Suppressor macrophage treated with lipopolysaccharide for 4 hours (primary cell): ENCODE measurements at places on chromosomes 16 and 17.
A peak's percentile ranks its signal among the peaks of the same experiment; 100 is the strongest.

GRCh38 chr16:81612351-81613163, 166.5 kb upstream of the PLCG2 start:
- no peak for DNase-seq

GRCh38 chr17:11996722-11997146, 541 bp downstream of the ZNF18 start:
- DNase-seq, result peak; percentile 59

DNA sequence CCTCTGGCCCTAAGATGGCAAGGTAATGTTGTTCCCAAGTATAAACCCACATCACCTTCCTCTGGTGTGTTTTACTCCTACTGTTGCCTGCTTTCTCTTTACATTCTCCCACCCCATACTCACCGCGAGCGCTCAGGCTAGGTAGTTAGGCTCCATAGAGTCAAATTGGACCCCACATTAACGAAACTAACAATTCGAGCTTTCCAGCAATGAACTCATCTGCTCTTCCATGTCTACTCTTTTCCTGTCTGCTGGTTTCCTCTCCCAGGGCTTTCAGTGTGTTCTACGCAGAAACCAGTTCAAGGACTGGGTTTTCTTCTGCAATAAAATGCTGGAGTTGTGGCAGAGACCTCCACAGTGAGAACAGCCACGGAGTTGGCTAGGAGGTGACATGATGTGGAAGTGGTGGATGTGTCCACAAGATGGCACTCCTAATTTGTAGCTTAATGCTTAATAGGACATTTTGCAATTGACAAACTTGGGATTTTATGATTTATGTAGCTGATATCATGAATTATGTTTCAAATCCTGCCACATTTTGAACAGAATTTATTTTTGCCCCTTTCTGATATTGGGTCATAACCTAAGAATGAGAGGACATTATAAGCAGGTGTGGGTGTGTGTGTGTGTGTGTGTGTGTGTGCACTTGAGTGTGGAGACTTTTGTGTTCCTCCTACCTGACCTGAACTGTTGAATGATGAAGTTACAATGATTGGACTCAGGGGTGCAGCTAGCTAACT, 2.2 kb upstream of the UQCRC2 start:
- peak; percentile 44 for DNase-seq

- DNase-seq, result no peak
Observed at GRCh38 chr16:5385811-5386210, 288.2 kb upstream of the EEF2KMT start.

GRCh38 chr16:71264299-71264698, 24.9 kb downstream of the CMTR2 start:
- no peak for DNase-seq

GRCh38 chr17:47757386-47757785, 24.4 kb downstream of the TBX21 start:
- DNase-seq, result peak; percentile 87

GRCh38 chr16:68289621-68290329, 21.0 kb downstream of the SLC7A6OS start:
- DNase-seq, result peak; percentile 47

DNA sequence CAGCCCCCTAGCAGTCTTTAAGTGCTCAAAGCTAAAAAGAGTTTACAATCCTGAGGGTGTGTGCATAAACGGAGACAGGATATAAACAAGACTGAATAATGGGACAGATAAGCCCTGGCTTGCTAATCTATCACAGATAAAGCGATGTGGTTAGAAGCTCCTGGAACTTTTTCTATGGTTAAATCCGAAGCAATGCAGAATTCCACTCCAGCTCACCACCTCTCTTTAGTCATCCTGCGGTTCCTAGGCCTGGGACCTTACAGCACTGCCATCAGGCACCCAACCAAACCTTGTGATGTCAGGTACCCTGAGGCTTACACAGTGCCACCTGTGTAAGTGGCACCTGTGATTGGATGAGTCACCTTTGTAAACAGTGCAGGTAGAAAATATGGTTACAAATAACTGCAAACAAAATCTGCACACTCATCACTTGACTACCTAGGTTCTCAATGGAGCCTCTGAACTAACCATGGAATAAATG, 31.5 kb upstream of the B4GALNT2 start:
- DNase-seq, result no peak

- peak; percentile 90 for DNase-seq
Observed at GRCh38 chr17:19398301-19399181, 11.6 kb upstream of the MFAP4 start.

DNA sequence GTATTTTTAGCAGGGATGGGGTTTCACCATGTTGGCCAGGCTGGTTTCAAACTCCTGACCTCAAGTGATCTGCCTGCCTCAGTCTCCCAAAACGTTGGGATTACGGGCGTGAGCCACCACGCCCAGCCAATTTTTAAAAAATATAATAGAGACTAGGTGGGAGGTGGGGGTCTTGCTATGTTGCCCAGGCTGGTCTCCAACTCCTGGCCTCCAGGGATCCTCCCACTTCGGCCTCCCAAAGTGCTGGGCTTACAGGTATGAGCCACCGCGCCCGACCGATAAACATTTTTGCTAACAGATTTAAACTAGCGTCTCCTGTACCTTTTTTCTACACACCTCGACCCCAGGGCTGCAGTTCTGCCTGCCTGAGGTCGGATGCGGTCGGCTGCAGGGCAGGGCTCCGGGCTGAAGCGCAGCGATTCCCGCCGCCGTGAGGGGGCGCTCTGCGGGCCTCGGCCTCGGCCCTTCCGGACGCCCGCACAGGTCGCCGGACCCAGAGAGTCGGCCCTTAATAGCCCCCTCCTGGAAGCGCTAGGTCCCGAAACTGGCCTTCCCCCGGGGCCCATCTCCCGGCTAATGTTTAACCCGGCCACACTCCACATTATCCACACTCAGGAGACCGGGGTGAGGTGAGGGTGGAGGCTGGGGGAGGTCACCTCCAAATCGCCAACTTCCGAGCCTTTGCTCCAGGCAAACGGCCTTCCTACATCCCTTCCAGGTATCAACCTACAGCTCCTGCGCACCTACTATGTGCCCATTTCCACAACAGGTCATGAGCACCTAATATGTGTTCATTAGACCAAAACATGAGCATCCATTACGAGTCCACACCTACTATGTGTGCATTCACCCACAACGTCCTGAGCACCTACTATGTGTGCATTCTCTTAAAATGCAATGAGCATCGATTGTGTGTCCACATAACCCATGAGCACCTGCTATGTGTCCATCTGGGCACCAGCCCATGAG, 2.0 kb upstream of the GLIS2 start:
- peak; percentile 68 for DNase-seq

GRCh38 chr17:9529033-9529700, 46.5 kb downstream of the STX8 start:
- DNase-seq, result peak; percentile 11

GRCh38 chr16:13634959-13635358, 285.0 kb upstream of the ERCC4 start:
- no peak for DNase-seq

GRCh38 chr16:69768666-69769065, 6.5 kb downstream of the WWP2 start:
- DNase-seq, result no peak

DNA sequence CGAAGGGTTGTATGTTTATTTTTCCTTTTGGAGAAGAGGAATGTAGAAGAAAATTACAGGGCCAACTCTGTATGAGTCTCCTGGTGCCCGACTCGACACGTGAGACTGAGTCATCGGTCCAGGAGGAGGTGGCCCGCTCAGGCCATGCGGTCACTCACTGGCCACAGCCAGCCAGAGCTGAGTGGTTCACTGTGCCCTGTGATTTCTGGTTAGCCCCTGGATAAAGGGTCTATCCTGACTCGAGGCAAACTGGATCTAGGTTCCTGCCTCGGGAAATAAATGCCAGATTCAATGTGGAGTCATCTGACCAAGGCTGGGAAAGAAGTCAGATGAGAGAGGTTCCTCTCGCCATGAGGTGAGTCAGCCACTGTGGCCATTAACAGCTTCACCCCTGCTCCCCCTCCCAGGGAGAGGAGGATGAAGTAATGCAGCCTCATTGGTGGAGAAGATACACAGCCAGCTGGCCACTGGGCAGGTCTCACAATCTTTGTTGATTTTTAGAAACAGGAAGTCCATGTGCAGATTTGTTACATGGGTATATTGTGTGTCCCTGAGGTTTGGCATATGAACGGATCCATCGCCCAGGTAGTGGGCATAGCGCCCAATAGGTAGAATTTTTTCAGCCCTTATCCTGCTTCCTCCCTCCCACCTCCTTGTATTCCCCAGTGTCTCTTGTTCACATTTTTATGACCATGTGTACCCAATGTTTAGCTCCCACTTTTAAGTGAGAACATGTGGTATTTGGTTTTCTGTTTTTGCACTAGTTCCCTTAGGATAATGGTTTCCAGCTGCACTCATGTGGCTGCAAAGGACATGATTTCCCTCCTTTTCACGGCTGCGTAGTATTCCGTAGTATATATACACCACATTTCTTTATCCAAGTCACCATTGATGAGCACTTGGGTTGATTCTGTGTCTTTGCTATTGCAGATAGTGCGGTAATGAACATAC, 21.7 kb upstream of the USP36 start:
- peak; percentile 96 for DNase-seq

- no peak for DNase-seq
Observed at GRCh38 chr16:66900721-66901441, 17.8 kb downstream of the CDH16 start.

DNA sequence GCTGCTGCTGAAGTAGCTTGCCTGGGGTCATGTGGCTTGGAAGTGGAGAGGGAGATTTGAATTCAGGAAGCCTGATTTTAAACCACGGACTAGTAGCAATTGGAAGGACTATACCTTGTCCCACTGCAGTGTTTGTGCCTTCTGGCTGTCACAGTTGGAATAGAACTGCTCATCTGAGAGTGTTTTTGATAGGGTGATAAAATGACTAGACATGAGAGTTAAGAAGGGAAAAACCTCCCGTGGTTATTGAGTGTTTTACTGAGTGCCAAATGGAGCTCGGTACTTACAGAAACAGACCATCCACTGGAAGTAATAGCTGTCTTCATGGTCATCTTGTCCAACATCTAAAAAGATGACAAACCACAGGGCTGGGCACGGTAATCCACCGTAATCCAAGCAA, 70.4 kb downstream of the MSI2 start:
- no peak for DNase-seq

GRCh38 chr17:57453841-57454425, 197.6 kb downstream of the MSI2 start:
- no peak for DNase-seq

DNA sequence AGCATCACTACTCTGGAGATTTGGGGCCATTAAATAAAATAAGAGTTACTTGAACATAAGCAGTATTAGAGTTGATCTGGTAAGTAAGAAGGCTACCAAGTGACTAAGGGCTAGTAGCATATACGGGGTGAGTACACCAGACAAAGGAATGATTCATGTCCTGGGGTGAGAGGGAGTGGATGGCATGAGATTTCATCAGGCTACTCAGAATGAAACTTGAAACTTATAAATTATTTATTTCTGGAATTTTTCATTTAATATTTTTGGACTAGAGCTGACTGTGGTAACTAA, 2.3 kb downstream of the SLFN5 start:
- peak; percentile 91 for DNase-seq

- no peak for DNase-seq
Observed at GRCh38 chr16:30353438-30354129, 1.5 kb downstream of the CD2BP2 start.

DNA sequence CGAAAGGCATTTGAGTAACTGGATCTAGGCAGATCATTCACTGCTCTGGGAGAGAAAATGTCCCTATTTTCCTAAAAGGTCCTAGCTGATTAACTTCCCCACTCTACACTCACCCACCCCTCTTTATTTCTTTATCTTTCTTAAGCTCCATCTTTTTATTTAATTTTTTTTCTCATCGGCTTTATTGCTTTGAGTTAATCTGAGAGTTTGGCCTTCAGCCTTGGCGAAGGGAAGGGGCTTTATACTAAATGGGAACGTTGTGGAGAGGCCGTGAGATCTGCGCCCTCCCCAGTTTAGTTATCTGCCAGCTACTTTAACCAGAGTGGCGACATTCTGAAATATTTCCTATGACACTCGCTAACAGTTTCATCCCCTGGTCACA, 882 bp upstream of the TOX3 start:
- no peak for DNase-seq

DNA sequence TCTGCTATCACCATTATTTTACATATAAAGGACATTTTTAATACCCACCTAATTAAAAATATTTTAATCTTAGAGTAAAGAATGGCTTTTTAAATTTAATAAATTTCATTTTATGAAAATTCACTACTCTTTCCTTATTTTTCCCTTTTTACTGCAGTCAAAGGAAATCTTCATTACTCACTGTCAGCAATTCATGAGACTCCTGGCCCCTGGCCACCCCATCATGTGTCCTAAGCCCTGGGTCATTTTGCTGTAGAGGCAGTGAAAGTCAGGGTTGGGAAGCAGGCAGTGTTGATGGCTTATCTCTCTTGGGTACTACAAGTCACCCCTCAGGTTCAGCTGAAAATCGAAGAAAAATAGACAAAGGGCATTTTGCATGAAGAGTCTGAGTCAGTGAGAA, 468.6 kb upstream of the CCL2 start:
- DNase-seq, result no peak

GRCh38 chr17:48478224-48479013, 48.4 kb upstream of the SKAP1 start:
- no peak for DNase-seq

DNA sequence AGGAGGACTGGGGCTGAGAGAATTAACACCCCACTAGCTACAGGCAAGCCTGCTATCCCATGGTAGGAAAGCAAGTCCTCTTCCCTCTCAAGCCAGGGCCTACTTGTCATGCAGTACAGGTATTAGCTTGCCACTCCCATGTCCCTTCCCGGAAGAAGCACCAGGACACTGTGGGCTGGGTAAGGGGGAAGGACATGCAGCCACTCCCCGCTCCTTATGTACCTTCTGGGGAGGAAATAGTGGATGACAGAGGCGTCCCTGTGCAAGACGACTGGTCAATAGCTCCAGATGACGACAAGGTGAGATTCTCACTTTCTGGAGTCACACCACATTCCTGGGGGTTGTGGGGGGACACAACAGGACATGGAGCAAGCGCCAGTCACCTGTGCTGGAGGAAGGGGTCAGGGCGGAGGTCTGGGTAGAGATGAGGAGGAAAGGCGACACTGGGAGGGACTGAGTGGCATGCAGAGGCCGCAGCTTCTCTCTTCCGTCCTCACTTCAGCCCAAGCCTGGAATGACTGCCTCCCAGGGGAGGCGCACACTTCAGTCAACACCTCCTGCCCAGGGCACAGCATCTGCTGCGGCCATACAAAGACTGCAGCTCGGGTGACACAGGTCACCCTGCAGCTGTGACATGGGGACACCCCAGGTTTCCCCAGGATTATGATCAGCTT, 15.1 kb upstream of the FOXJ1 start:
- no peak for DNase-seq

- no peak for DNase-seq
Observed at GRCh38 chr16:23394141-23394831, 58.7 kb downstream of the COG7 start.

DNA sequence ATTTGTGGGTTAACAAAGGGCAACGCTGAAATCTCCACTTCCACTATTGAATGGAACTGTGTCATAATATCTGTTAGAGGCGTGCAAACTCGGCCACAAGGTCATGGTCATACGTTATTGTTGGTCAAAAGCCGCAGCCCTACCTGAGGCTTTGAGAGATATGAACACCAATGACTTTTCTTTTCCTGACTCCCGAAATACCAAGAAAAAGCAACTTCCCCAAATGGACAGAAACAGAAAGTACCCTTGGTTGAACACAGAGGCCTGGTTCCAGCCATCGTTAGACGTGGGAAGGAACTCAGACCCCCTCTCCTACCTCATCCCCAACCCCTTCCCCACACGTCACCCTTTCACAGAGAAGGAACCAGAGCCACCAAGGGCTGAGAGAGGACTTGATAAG, 1.4 kb upstream of the PIK3R5 start:
- peak; percentile 85 for DNase-seq
